Stimulated activated CD8-positive, alpha-beta memory T cell treated with anti-CD3 and anti-CD28 coated beads, Interleukin-7, amount 100 ng/mL, for 1 hour (primary cell): ENCODE measurements at places on chromosomes 6 and 20.

- DNase-seq, result no peak
Measured at GRCh38 chr6:90177544-90178383, 118.9 kb downstream of the BACH2 start.

GRCh38 chr6:166683477-166683876 lies 56.4 kb upstream of the RPS6KA2 start:
- no peak for DNase-seq

DNA sequence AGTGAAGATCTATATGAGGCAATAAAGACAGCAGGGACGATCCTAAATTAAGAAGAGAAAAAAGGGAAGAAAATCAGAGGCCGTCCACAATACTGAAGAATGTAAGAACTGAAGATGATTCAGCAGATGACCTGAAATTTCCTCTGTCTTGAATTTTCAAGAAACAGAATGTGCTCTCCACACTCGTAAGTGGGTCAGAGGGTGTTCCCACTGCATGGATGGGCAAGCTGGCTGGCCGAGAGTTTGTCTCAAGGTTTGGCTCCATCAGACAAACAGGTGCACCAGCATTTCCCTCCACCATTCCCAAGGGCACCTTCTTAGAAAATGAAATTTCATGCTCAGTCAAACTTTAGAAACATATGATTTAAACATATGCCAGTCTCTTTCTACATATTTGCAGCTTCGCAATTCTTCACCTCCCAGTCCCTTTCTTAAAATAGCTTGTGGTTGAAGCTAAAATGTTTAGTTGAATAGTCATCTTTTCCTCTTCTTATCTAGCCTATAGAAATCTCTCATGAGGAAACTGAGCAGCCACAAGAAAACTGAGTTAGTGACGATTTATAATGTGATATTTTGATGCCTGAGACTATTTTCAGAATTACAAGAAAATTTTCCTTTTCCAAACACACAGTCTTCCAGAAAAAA lies 576.4 kb downstream of the PRKN start:
- DNase-seq, result no peak

DNA sequence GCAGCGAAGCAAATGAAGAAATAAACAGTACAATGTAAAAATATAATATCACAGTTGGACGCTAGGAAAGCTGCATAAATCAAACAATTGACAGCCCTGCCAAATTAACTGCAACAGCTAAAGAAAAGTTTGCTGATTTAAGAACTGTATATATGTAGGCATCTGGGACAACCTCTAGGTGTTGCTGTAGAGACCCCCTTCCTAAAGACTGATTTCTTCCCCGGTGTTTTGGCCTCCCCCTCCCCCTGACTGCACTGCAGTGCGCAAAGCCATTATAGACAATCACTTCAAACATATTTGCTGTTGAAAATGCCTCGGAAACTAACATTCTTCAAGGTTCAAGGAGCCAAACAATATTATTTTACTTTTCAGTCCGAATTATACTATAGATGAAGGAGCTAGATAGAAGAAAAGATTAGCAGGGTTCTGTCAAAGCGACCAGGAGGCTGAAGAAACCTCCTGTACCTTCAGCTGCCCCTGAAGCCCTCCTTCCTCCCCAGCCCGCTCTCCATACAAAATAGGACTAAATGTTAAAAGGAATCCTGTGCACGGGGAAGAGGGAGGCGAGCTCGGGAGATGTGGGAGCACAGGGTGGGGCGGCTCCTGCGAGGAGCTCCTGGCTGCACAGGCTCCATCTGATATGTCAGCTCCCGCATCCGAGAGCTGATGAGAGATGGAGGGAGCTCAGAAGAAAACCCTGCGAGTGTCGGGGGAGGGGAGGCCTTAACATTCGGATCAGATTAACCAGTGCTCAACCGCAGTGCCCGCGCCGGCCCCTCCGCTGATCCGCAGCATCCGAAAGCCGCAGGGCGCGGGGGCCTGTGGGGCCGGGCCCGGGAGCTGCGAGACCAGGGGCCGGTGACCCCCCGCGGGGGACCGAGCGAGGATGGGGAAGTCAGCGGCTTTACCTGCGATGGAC lies 822 bp downstream of the ELOVL4 start:
- no peak for DNase-seq

GRCh38 chr20:25321262-25321831 lies 69.3 kb downstream of the ABHD12 start:
- DNase-seq, result no peak

GRCh38 chr6:88074791-88075190 lies 27.1 kb downstream of the SPACA1 start:
- DNase-seq, result no peak

GRCh38 chr6:14038467-14039437 lies 78.8 kb upstream of the CD83 start:
- DNase-seq, result no peak

- no peak for DNase-seq
Measured at GRCh38 chr20:38751360-38751976, 3.2 kb downstream of the ACTR5 start.

GRCh38 chr6:73388800-73389512 lies 5.7 kb upstream of the DDX43 start:
- DNase-seq, result peak; percentile 33

- DNase-seq, result no peak
Measured at GRCh38 chr20:10218536-10219451, at the start of gene SNAP25. Gene SNAP25, plus strand, starts transcription at chr20:10218830. Its CDS starts 56,662 bp downstream, at chr20:10275492.

DNA sequence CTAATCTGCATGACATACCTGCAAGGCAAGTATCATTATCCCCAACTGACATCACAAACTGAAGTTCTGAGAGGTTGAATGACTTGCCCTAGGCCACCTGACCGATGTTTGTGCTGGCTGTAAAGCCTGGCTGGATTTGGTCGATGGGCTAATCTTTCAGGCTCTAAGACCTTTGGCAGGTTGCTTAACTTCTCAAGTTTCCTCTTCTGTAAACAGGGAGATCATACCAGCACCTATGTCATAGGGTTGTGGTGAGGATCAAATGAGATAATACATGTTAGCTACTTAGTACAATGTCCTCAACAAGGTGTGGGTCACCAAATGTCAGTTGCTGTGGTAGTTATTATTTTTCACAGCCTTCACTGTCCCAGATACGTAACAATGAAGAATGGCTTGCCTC lies 14.2 kb downstream of the ANKRD66 start:
- no peak for DNase-seq

DNA sequence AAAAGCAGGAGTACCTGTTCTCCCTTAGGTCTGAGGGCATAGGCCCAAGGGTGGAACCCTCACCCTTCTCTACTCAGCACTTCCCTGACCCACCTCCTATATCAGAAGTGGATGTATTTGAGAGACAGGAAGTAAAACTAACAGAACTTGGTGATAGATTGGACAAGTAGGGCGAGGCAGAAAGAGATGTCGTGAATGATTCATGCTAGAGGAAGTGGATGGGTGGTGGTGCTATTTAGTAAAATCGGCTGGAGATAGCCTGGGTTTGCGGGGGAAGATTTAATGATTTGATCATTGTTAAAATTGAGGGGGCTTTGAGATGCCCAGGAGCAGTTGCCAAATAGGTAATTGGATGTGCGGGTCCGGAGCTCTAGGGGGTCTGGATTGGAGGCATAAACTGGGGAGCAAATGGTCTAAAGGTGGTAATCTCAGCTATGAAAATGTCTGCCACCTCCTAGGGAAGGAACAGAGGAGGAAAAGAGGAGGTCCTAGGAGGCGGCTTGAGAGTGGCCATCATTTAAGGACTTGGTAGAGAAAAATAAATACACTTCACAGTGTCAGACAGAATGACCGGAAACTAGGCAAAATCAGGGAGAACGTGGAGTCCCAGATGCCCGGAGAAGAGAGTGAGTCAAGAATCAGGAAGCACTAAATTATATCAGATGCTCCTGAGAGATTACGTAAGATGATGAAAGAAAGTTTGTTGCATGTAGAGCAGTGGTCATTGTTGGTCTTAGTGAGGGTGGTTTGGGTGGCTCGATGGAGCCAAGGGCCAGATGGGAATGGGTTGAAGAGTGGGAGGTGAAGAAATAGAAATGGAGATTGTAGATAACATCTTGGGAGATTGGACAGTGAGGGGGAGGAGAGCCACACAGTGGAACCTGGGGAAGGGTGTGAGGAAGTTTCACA lies 142.0 kb downstream of the CEP57L1 start:
- DNase-seq, result no peak

- DNase-seq, result no peak
Measured at GRCh38 chr6:80633412-80633811, 526.9 kb downstream of the BCKDHB start.
